ENCODE measurements at places on chromosomes 5 and 9. TPM values are rescaled to one million over a fixed set of nuclear protein-coding genes. Genes with fewer than 3 reads are reported as not detected.

FBP2 gene
- 2.4 TPM for polyA plus RNA-seq

WNT8A gene
- not detected for polyA plus RNA-seq

VAV2 gene
- 40.7 TPM for polyA plus RNA-seq

PDE6A gene
- polyA plus RNA-seq: 0.22 TPM

PLAC8L1 gene
- polyA plus RNA-seq: 0.87 TPM

AQP3 gene
- polyA plus RNA-seq: 30.9 TPM

TMEM252 gene
- polyA plus RNA-seq: 2.0 TPM

DNA sequence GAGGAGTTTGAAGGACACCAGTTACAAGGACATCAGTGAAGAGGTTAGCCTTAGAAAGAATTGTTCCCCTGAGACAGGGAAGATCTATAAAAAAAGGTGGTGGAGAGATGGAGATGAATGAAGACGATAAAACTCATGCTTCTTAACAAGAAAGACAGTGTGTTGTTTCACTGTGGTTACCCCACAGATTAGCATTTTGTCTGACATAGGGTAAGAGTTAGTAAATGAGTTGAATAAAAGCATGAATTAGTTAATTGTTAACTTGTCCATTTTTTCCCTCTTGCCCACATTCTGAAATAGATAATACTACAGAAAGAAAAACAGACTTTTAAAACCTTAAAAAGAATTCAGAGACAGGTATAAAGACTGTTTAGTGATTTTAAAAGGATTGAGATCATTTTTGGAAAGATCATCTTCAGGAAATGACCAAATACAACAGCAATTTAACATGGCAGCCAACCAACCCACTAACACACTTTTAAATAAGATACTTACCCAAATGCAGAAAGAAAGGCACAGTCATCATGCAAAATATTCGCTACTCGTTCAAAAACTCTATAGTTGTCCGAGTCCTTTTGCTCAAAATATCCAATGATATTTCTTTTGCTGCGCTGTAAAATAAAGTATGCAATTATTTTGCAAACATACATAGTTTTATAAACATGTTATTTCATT lies 78.5 kb downstream of the ERP44 start:
- DNase-seq: no peak

DNA sequence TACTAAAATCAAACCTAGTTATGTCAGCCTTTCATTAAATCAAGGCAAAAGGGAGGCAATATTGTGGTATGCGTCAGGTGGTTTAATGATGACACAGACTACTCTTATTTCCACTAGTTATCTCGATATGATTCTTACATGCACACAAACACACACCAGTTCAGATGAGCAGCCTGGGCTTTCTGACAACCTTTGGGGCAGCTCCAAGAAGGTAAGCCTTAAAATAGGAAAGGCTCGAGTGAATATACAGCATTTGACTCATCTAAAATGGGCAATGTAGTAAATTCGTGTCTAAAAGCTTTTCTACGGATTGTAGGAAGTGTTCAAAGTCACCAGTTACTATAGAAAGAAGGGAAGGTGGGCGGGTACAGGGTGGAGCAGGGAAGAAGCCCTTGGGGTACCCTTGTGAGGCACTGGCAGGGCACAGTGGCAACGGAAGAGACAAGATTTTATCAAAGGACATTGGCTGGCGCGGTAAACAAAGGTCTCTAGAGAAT lies 1.9 kb downstream of the ANKH start:
- no peak for DNase-seq

DNA sequence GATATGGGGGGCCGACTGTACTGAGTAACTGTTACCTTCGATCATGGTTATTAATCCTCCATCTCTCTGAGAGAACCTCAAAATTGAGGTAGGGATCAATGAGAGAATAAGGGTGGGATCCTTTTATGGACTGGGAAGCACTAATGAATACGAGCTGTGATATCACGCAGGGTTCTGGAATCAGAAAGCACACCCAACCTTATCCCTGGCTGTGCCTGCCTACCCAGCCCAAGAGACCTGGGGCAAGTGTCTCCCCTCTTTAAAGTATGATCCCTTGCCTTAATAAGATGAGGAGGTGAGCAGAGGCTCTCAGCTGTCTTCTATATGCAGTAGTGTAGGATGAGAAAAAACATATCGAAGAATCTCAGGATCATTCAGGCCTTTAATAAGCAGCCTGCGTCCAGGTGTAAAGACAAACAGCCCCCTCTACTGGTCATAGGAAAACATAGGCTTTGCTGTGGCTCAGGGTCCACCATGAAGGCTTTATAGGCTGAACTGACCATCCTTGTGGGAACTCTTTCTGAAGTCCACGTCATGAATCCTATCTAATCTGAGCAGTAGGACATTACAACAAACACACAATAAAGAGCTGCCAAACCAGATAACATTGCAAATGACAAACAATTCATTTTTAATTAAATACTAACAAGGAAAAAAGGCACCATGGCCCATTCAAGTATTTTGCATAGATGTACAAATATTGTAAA lies 16.8 kb downstream of the NIPAL4 start:
- DNase-seq: no peak

- DNase-seq: no peak
Observed at GRCh38 chr5:75510836-75511434, 494 bp downstream of the CERT1 start.

- no peak for DNase-seq
Observed at GRCh38 chr5:170154297-170154696, 48.6 kb downstream of the FOXI1 start.

GRCh38 chr9:73180403-73180802 lies 28.7 kb downstream of the ANXA1 start:
- no peak for DNase-seq

DNA sequence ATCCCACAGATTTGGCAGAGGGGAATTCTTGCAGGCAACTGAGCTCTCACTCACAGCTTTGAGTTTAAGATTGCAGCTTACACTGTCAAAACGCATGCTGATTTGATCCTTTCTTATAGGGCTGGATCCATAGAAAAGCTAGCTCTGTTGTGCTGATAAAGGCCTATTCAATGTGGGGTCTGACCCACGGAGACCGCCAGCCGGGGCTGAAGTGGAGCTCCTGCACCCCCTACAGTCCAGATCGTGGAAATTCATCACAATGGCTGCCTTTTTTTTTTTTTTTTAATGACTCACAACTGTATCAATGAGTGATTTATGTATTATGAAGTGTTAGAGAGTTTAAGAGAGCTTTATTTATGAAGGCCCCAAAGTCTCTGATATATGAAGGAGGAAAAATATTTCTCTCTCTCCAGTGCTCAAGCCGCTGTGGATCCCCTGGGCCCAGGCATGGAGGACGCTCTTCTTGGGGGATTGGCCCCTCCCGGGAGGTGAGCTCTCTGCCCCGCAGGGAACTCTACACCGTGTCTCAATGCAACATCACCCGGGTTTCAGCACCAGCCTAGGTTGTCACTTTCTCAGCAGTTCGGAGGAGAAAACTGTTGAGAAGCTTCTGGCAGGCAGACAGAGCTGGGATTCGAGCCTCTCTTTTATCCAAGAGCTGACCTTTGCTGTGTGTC lies 700.2 kb downstream of the IRX1 start:
- peak; percentile 50 for DNase-seq

DNA sequence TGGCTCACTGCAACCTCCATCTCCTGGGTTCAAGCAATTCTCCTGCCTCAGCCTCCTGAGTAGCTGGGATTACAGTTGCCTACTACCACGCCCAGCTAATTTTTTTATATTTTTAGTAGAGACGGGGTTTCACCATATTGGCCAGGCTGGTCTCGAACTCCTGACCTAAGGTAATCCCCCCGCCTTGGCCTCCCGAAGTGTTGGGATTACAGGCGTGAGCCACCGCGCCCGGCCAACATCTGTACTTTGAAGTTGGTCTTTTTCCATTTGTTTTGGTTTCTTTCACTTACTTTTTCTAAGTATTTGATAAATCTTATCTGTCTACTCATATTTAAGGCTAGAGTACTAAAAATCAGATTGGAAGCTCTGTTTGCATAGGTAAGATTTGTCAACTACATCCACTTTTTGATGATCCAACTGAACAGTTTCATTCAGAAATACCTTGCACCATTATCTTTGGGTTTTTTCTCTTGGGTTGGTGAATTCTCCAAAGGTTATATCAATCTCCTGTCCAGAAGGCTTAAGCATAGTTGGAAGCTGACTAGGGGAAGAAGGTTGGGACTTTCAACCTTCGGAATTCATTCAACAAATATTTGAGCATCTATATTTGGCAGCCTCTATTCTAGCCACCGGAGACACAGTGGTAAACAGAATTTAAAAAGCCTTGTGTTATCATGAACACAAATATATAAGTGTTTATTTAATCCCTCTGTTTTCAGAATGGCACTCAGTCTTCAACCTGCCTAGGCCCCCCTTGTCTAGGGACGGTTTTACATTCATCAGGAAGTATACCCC lies 489.1 kb downstream of the RAB3C start:
- no peak for DNase-seq

- no peak for DNase-seq
Observed at GRCh38 chr5:15901151-15901550, 278.4 kb downstream of the MARCHF11 start.

DNA sequence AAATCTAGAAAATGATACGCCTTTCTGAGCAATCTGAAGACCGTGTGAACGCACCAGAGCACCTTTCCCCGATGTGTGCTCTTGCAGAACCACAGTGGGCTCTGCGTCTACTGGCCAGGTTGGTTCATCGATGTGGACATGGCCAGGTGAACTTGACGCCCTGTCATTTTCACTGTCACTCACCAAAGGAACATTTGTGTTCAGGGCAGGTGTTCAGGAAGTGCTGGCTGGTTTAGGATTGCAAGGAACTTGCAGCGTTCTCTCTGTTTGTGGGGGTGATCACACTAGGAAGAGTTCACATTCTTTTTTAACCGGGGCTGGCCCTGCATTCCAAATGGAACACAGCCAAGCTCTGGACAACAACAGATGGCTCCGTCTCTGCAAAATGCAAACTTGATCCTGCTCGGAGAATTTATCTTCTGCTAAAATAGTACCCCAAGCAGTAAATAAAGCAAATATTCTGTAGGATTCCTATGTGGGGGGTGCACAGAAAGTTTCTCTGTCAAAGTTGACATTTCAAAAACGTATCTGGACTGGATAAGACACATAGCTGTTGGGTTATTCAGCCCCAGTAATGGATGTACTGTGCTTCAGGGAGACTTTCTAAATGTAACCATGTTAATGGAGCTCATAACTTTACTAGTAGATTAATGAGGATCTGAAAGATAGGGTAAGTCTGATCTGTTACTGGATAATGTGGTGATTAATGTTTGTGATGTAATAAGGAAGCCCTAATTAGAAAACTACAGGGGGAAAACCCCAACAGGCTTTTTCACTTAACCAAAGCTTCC lies 45.7 kb upstream of the FANCC start:
- DNase-seq: no peak
